ENCODE measurements at places on chromosomes 5 and 9. TPM values are rescaled to one million over a fixed set of nuclear protein-coding genes. Genes with fewer than 3 reads are reported as not detected.

- H3K27ac ChIP-seq, result no peak overlapping the region
- peaks cover 5% of the 10 kb centered on the region for H3K27me3 ChIP-seq
- no peak overlapping the region for H3K4me3 ChIP-seq
- no peaks in the 10 kb centered on the region for H3K36me3 ChIP-seq
- H3K4me1 ChIP-seq, result no peaks in the 10 kb centered on the region
Observed at GRCh38 chr5:78627175-78627574, 21.4 kb downstream of the LHFPL2 start.

The UBE2D2 gene
- 232 TPM for total RNA-seq

- H3K27ac ChIP-seq, result no peak overlapping the region
- H3K4me1 ChIP-seq, result peaks cover 15% of the 10 kb centered on the region
- peaks cover 49% of the 10 kb centered on the region for H3K36me3 ChIP-seq
- no peak overlapping the region for H3K4me3 ChIP-seq
- H3K27me3 ChIP-seq, result no peaks in the 10 kb centered on the region
Observed at GRCh38 chr5:55052383-55052931, 28.4 kb downstream of the GZMK start.

DNA sequence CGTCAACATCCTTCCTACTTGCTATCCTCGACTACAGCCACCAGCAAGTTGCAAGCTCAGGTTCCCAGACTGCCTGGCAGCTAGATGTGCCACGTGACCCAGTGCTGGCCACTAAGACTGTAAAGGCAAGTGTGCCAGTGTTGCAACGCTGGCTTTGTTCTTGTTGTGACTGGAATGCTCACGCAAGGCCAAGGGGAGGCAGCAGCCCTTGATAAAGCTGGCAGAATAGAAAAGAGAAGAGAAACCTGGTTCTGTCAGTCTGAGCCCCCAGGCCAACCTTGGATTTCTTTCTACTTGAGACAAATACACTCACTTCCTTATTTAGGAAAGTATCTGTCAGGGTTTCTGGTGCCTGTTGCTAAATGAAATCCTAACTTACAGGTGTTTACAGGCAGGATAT lies 113.0 kb downstream of the KLHL3 start:
- no peak for DNase-seq
- no peak overlapping the region for H3K27ac ChIP-seq
- no peak overlapping the region for H3K4me3 ChIP-seq
- no peaks in the 10 kb centered on the region for H3K4me1 ChIP-seq
- H3K27me3 ChIP-seq, result no peaks in the 10 kb centered on the region
- no peaks in the 10 kb centered on the region for H3K36me3 ChIP-seq

DNA sequence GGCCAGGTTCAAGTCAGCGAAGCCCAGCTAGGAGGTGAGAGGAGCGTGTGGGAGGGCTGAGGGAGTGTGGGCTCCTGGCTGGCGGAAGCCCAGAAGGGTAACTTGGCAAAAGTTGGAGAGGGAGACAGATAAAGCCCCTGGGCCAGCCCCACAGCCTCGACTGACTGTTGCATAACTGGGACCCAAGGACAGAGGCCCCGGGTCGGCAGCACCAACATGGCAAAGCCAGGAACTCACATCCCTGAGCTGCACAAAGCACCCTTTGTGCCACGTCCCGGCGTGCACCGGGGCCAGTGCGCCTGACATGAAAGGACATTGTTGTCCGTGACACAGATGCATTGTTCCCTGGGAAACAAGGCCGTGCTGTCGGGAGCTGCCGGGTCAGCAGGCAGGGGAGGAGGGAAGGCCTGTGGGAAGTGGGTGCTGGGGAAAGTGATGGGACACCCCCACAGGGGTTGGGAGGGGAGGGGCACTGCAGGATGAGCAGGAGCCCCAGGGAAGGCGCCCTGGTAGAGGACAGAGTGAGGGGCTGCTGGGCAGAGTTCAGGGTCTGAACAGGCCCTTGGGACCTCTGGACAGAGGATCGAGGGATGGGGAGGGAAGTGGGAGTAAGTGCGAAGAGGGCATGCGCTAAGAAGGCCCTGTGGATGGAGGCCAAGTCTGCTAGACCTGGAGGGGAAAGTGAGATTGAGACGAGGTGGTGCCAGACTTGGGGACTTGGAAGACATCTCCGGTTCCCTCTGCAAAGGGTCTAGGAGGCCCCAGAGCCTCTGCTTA lies 13.0 kb upstream of the DPM2 start:
- peaks cover 60% of the 10 kb centered on the region for H3K36me3 ChIP-seq
- H3K4me3 ChIP-seq, result no peak overlapping the region
- DNase-seq, result no peak
- H3K4me1 ChIP-seq, result peaks cover 76% of the 10 kb centered on the region
- no peaks in the 10 kb centered on the region for H3K27me3 ChIP-seq

Measured in activated CD8-positive, alpha-beta T cell treated with anti-CD3 and anti-CD28 coated beads, Interleukin-2, amount 10 ng/mL, durations not matched to agents 7 days and 5 days (primary cell).